ENCODE measurements at places on chromosomes 5 and 9.

GRCh38 chr5:143056339-143056704 lies 286.1 kb downstream of the ARHGAP26 start:
- DNase-seq: no peak

GRCh38 chr9:16360247-16360646 lies 510.2 kb downstream of the BNC2 start:
- DNase-seq: no peak

DNA sequence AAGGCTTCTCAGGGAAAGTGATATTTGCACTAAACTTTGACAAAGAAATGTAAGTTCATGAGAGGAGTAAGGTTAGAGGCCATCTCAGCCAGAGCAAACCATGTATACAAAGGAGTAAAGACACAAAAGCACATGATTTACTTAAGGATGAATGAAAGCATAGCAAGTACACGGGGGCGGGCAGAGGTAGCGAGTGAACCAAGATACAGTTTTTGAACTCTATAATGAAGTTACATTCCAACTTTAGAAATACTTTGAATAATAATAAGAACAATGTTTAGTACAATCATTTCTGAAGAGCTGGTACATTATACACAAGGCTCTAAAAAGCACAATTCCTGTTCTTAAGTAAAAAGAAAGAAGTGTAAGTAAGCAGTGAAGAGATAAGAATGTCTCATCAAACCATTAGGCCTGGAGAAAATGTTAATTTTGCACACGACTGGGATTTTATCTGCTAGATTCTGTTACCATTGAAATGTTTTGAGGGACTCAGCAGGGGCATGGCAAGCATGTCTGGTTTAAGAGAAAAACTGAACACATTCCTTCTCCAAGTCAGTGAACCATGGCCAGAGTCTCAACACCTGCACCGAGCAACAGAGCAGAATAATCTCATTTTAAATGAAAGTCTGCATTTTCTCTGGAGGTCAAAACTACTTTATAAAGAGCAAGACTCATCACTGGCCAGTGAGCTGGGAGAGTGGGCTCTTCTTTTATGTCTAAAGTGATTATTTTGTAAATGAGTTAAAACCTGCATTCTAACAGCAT lies 147.6 kb upstream of the TRPM3 start:
- no peak for DNase-seq

- no peak for DNase-seq
These were observed 1.2 kb downstream of the SLC24A2 start for GRCh38 chr9:19787672-19788071.

GRCh38 chr9:133371261-133371711 lies 4.6 kb downstream of the SURF4 start:
- DNase-seq: no peak

GRCh38 chr5:144711172-144711571 lies 540.5 kb downstream of the KCTD16 start:
- no peak for DNase-seq

DNA sequence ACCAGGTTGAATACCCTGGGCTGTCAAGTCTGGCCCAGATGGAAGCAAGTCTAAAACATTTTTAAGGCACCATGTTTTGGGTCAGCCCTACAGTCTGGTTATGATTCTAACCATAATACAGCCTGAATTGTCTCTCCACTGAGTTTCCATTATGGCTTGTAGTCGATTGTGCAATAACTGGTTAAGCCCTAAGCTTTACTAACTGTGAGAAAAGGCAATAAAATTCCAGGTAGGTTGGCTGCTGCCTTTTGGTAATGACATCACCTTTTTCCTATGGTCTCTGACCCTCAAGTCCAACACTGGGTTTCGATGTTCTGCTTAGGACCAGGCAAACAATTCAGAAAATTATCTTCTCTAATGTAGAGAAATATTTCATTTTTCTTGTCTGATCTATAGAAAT lies 243.3 kb downstream of the ACTL7B start:
- no peak for DNase-seq

DNA sequence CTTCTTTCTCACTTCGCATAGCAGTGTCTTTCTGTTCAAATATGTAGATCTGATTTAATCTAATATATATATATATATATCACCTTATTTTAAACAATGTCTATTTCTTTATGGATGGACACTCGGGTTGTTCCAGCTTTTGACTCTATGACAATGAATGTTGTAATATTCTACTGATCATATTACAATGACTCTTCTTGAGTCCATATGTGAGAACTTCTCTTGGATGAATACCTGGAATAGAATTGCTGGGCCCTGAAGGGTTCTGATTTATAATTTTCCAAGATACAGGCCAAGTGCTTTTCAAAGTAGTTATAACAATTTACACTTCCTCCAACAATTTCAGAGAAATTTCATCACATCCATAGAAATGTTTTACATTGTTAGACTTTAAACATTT lies 28.8 kb downstream of the NTRK2 start:
- DNase-seq: no peak

DNA sequence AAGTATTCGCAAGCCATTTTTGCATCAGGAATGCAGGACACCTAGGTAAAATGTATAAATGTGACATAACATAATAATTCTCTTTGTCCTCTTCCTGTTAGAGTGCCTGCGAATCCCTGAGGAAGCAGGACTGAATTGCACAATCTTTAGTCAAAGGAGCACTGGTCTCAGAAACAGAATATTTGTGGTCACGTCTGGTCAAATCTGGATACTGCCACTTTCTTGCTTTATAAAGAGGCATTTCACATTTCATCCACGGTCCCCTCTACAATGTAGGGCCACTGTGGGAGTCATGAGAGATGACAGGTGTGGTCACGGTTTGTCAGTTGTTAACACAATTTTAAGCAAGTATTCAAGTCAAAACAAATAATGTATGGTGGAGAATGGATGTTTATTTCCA lies 564.0 kb downstream of the IRX1 start:
- no peak for DNase-seq

GRCh38 chr9:114513055-114513958 lies 8.0 kb upstream of the WHRN start:
- DNase-seq: no peak

DNA sequence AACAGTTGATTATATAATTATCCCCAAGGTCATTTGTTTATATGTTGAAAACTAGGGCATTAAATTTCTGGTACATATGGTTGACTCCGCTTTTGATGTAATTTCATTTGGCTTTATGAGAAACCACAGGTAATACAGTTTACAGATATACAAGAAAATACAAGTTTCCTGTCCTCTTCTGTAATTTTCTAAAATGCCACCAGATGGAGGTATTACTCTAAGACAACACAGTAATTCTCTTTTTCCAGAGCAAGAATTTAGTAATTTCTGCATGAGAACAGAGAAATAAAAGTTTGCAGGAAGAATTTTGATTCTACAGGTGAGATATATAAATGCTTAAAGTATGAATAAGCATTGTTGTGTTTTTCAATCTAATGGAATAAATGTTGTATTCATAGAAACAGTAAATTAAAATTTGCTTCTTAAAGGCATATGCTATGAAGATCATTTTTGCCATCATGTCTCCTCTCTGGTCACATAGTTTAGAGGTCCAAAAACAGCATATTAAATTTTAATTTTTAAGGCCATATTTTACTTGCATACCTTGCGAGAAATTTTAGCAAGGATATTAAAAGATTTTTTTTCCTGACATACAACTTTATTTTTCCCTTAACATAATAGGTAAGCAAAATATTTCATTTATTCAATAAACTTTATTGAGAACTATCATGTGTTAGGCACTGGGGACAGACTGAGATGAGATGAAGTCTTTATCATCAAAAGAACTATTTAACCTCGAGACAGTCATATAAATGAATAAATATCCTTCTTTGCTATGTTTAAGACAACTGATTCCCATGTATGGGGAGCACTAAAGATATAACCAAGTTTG lies 22.7 kb downstream of the CHD1 start:
- DNase-seq: no peak

- DNase-seq: no peak
These were observed 1105.0 kb downstream of the MAT2B start for GRCh38 chr5:164610374-164610773.

DNA sequence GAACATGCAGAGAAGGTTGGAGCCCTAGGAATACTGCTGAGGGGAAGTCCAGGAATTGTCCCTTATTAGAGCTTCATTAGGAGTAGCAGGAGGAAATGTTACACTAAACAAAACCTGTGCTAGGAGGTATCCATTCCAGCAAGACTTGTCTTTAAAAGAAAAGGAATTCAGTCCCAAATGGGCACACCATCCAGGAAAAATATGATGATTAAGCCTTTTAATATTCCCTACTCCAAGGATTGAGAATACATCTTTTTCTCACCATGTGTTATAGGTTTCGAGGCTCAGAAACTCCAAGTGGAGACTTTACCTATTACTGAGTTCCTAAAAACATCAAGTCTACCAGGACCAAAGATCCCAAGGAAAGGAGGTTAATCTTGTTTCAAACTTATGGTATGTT lies 179.3 kb downstream of the MCTP1 start:
- no peak for DNase-seq

- DNase-seq: no peak
These were observed 300.0 kb downstream of the YTHDC2 start for GRCh38 chr5:113813466-113813865.

DNA sequence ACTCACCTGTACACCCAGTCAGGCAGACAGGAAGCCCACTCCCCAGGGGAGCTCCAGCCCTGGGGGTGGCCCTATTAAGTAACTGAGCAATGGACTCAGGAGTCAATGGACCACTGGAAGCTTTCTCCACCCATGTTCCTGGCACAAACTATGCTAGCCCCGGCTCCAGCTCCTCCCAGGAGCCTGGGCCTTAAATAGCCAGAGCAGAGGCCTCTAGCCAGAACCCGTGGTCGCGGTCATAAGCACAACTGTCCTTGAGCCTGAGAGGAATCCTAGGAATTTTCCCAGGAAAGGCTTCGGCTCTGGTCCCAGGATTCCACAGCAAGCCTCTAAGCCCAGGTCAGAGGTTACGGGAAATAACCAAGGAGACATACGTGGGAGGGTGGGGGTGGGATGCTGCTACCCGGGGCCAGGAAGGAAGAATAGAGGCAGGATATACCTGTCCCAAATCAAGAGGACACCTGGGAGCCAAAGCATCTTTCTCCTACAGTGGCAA lies 5.5 kb downstream of the SEPTIN8 start:
- DNase-seq: no peak

DNA sequence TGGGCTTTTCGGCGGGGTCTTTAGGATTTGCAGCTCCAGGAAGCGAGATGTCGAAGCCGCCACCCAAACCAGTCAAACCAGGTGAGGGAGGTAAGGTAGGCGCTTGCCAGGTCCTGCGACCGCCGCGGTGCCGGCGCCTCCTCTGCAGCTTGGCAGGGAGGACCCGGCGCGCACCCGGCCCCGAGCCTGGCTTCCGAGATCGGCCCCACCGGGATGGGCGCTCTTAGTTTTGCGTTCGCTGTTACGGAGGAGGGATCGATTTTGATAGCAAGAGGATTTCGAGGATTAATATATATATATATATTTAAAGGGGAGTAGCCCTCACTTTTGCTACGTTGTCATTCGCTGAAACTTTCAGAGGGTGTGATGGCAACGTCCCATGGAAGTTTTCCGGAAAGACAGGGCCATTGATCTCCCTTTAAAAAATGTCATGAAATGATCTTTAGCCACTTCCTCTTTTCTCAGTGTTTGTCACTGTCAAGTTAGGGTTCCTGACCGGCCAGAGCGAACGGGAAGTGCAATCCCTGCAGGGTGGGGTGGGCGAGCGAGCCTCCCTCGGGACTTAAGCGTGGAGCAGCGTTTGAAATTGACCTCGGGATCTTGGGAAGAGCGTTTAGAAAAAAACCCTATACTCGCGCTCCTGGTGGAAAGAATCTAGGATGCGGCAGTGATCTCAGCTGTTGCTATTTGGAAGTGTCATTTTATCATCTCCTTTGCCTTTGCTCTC lies 495 bp downstream of the OSTF1 start:
- no peak for DNase-seq

- DNase-seq: no peak
These were observed 103.6 kb downstream of the LURAP1L start for GRCh38 chr9:12878351-12878978.

DNA sequence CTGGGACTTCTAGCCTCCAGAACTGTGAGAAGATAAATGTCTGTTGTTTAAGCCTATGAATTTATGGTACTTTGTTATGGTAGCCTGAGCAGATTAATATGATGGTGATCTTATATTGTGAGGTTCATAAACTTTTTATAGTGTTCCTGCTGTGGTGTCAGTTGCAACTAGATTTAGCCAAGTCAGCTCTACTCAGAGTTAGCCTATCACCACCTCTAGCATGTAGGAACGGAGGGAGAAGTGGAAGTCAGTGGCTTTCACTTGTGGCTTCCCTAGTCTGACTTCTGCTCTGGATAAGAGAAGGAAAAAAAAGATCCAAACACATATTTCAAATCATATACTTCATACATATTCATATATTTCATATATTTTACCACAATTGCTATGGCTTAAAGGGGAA lies 6.6 kb downstream of the POC5 start:
- DNase-seq: no peak

- DNase-seq: no peak
These were observed 441.6 kb upstream of the BRINP1 start for GRCh38 chr9:119810645-119811429.

GRCh38 chr5:1278656-1279442 lies 16.0 kb downstream of the TERT start:
- DNase-seq: no peak

- DNase-seq: no peak
These were observed 19.3 kb upstream of the PPP2CA start for GRCh38 chr5:134245101-134245604.

DNA sequence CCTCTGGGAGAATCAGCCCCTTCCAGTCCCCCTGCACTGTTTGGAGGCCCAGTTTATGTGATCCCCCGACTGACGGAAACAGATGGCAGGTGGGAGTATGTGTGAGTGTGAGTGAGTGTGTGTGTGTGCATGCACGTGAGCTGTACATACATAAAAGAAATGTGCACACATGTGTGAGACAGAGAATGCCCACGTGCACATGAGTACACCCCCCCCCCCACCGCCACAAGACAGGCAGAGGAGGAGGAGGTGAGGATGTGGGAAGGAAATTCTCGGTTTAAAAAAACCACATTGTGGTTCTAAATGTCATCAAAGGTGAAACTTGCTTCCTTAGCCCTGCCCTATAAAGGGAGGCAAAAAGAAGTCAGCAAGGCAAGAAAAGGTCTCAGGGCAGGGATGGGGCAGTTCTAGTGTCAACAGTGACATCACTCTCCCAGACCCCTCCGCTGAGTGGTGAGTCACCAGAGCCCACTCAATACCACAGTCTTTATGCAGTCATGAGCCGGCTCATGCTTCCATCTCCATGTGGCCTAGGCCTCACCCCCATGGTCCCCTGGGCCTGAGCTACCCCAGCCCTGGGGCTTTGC lies 79.2 kb upstream of the HSPA9 start:
- no peak for DNase-seq

- no peak for DNase-seq
These were observed 39.8 kb downstream of the F2RL2 start for GRCh38 chr5:76583163-76584047.
